Glutamatergic neuron (in vitro differentiated cells): ENCODE measurements at places on chromosomes 1 and 21. TPM values are rescaled to one million over a fixed set of nuclear protein-coding genes. Genes with fewer than 3 reads are reported as not detected.

- DNase-seq, result no peak
Measured at GRCh38 chr21:34897828-34898227, 151.3 kb downstream of the RUNX1 start.

DNA sequence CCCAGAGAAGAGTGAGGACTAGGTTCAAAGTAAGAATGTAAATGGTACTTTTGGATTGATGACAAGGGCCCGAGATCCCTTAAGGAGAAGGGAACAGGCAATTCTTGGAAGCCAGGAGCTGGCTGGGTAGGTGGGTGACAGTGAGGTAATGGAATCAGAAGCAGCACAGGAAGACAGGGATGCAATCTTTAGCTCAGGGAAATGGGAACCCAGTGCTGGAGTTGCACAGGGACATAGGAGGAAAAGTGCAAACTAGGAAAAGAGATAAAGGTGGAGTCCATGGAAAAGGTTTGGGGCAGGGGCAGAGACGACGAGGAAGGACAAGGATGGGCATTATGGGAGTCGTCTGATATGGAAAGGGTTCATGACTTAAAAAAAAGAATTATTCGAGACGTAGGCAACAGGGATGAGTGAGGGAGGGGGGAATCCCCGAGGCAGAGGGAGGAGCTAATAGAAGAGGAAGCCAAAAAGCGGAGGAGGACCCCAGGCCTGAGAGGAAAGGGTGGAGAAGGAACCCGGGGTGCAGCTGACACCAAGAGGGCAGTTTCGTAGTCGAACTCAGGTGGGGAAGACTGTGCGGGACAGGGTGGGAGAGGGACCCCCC is 495 bp downstream of the PI4KB start:
- DNase-seq, result peak; percentile 26

The GPR161 gene
- total RNA-seq, result 69.3 TPM

- no peak for DNase-seq
Measured at GRCh38 chr1:230423951-230424350, 2.2 kb downstream of the PGBD5 start.

DNA sequence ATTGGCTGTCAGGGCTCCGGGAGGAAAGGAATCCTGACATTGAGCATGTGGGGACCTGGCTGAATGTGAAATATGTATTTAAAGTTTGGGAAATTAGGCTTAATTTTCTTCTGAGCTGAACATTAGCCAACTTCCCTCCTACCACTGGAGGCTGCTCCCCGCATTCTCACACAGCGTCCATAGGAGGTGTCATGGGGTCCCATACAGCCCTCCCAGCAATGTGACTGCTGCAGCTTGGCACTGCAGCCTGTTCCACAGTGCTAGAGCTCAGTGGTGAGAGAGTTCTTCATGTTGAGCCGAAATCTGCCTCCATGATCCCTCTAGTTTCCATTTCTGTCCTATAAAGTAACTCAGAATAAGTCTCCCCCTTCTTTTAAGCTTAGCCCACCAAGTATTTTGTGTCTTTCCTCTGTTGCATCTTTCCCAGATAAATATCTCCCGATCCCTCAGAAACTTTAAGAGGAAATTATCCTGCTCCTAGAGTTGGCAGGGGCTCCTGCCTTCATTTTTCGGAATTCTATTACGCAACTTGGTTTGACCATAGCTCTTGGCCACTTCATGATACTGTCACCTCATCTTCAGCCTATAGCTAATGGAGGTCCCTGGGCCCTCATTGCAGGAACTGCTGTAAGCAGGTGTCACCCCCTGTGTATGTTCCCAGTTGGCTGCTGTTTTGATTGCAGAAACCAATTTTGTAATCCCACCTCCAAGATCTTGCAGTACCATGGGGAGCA is 2.0 kb downstream of the FCRL6 start:
- DNase-seq, result no peak

DNA sequence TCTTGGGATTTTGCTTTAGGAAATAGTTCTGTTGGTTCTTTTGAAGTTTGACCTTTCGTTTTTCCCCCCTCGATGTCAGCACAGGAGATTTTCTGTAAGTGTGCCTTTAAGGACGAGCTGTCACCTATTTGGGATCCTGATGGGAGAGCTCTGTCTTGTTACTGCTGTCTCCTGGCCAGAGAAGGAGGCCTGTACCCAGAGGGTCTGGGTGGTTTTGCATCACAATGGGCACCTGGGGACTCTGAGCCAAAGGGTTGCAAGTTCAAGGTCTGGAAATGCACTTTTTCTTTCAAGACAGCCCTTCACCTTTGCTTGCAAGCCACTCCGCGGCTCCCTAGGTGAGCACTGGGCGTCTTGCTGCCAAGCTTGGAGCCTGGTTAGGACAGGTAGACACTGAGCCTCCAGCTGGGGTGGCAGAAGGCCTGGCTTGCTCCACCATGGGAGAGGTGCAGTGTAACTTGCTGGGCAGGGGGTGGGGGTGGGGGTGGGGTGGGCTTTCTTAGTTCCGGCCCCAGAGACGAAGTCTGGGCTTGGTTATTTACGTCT is 2.9 kb downstream of the AJAP1 start:
- no peak for DNase-seq

DNA sequence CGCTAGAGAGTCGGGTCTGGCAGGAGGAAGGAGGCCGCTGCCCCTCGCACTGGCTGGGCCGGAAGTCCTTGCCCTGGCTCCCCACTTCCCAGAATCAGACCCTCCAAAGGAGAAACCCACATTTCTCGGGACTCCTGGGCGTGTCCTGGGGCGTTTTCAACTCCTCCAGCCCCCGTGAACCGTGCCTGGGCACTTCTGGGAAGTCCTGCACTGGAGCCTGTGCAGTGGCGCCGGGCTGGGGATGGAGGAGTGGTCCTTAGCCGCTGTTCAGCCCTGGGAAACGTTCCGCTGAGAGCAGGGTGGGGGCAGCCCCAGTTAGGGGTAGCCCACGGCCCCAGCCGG is 3.0 kb downstream of the IGSF21 start:
- peak; percentile 40 for DNase-seq

DNA sequence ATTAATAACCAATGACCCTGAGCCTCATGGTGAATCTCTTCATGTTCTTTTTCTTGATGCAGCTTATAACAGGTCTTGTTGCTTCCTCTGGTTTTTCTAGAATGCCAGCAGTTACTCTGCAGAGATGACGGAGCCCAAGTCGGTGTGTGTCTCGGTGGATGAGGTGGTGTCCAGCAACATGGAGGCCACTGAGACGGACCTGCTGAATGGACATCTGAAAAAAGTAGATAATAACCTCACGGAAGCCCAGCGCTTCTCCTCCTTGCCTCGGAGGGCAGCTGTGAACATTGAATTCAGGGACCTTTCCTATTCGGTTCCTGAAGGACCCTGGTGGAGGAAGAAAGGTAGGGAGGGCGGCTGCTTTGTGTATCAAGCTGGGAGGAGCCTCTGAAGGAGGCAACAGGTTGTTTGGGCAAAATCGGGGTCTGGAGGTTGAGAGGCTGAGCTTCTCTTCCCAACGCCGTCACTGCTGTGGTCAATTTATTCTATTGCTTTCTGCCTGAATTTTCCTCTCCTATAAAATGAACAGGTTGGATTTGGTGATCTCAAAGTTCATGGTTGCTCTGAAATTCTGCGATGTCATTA is 6.7 kb downstream of the ABCG1 start:
- no peak for DNase-seq

The KRTAP10-5 gene
- not detected for total RNA-seq

GRCh38 chr1:243921111-243921510 is 71.1 kb upstream of the AKT3 start:
- DNase-seq, result no peak

The GJA4 gene
- not detected for total RNA-seq

- peak; percentile 79 for DNase-seq
Measured at GRCh38 chr1:118185084-118185832, at the start of gene SPAG17. Gene SPAG17, minus strand, starts transcription at chr1:118185228. Its CDS starts 71 bp downstream, at chr1:118185157.

DNA sequence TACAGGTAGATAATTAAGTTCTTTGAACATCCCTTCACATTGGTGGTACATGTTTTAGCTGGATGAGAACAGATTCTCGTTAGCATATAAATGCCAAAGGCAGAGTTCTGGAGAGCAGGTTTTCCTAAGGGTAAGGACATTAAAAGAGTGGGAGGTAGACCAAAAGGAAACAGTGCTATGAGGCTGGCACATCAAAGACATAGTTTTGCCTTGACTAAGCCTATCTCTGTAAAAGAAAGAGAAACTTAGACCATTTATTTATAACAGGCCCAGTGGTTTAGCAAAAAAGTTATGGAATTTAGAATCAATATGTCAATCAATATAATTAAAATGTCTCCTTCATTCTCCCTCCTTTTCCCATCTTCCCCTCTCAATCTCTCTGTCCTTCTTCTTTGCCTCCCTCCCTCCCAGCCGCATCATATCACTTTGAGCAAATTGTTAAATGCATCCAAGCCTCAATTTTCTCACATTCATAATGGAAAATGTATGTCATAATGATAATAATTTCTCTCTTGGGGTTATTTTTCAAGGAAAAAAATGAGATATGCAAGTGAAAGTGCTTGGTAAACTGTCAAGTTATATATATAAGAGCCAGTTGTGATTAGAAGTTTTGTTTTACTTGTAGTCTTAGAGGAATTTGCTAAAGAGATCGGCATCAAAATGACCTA is 209.9 kb upstream of the SGIP1 start:
- no peak for DNase-seq

GRCh38 chr1:226563666-226564065 is 15.1 kb downstream of the STUM start:
- DNase-seq, result no peak

DNA sequence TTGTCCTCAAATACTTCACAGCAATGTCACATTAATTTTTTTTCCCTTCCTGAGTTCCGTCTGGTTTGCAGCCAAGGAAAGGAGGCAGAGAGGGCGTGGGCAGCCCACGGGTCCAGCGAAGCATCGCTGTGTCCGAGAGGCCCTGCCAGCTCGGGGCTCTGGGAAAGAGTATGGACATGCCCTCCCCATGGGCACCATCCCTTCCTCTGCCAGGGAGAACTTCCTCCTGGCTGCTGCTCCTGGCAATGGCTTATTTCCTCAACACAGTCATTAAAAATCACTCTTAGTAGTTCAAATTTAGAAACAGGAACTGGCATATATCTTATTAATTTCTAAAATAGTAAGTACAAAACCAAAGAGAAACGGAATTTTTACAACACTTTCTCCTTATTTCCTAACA is 115.4 kb downstream of the RIPK4 start:
- no peak for DNase-seq

DNA sequence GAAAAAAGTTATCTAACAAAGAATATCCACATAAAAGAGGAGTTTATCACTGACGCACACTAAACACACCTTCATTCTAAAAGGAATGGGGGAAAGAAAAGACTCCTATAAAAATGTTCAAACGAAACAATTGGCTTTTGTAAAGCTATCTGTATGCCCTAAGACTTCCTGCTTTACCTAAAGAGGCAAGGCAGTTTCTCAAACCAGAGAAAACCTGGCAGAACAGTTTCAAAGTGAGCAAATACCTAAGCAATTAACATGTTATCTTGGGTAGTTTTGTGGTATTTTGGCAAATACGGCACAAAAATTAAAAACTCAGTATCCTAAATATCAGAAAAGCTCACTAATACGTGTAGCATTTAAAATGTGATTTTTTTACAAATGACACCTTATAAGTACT is 1.9 kb downstream of the PUM1 start:
- DNase-seq, result no peak

DNA sequence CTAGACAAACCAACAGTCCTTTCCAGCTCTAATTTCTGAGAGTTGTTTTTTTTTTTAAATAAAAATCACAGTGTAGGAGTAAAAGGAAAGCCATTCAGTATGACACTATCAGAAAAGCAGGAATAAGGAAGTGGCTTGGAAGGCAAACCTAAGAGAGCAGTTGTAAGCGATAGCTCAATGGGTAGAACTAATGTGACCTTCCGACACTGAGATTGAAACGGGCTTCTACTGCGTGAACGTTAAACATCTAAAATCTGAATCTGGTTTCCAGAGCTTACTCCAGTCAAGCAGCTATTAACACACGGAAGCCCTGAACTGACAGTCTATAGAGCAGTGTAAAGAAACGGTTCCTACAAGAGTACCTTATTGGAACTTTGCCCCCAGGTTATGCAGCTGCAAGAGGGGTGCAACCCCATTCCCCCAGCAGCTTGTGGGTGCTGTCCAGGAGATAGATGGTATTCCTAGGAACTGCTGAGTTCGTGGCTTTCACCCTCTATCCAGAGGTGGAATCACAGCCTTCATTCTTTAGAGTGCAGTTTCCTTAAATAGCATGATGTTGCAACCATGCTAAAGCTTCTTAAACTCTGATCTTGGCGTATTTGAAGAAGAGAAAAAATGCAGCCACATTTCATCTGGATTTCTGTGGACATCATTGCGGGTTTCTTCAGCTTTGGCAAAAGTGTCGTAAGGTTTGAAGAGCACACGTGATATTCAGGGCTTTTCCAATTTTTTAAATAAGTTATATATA is 3.3 kb upstream of the IRF2BP2 start:
- DNase-seq, result no peak

- no peak for DNase-seq
Measured at GRCh38 chr1:150507912-150508864, at the start of gene ECM1. Gene ECM1, plus strand, starts transcription at chr1:150508109. Its CDS starts 101 bp downstream, at chr1:150508210.

- DNase-seq, result no peak
Measured at GRCh38 chr1:8202182-8202905, 115.6 kb upstream of the SLC45A1 start.

The HFM1 gene
- 10.2 TPM for total RNA-seq

The TRNP1 gene
- 13.9 TPM for total RNA-seq

DNA sequence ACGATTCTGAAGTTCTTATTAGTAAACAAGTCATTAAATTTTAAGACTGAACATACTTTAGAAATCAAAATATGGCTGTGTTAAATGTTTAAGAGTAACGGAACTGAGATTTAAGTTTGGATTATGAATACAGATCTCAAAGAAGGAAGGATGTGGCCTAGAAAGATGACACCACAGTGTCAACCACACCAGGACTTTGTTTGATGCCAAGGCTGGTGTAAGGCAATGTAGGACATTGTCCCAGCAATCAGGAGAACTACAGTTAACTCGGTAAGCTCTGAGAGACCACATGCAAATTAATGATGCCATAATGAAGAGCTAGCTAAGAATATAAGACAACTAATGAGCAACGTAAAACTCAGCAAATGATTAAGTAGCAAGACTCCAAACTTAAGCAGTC is 932.9 kb downstream of the ADGRL2 start:
- no peak for DNase-seq

The ZNF593OS gene
- total RNA-seq, result 4.2 TPM

- DNase-seq, result no peak
Measured at GRCh38 chr1:220011620-220012019, 34.7 kb downstream of the EPRS1 start.

The SIPA1L2 gene
- 177 TPM for total RNA-seq

DNA sequence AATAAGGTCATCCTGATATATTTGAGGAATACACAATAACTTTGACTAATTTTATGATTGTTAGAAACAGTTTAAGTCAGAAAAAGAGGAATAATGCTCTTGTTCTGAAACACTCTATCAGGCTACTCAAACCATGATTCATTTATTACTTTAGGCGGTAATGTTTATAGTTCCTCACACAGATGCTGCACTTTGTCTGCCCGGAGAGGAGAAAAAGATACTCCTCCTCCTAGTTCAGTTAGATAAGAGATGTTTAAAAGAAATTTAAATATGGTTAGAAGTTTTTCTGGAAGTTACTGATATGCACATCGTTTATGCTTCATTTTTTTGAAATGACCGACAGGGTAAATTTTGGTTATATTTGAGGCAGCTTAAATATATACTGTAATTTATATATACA is 103.0 kb downstream of the ZMYM4 start:
- no peak for DNase-seq
